NCI-H2227 treated with DMSO at 0.1 percent for 48 hours (cell line): ENCODE measurements at places on chromosomes 2 and 18.
A peak's percentile ranks its signal among the peaks of the same experiment; 100 is the strongest.

- no peak for DNase-seq
These were observed 12.1 kb upstream of the MAP2 start for GRCh38 chr2:209411718-209412117.

- DNase-seq = no peak
These were observed 197.2 kb downstream of the ZFP36L2 start for GRCh38 chr2:43029186-43029585.

- DNase-seq = no peak
These were observed 41.2 kb downstream of the GBX2 start for GRCh38 chr2:236127010-236127409.

DNA sequence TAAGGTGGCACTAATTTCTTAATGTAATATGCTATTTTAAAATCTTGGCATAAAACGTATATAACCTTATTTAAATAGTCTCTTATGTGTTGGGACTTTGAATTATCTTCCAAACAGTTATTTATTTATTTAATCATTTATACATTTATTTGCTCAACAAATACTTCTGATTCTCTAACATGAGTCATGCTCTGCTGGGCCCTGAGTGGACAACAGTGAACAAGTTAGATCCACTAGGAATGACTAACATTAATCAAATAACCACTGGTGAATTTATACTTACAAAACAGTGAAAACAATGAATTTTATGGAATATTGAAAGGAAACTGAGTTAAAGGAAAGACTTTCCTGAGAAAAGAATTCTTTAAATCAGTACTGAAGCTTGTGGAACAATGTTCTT lies 1257.2 kb upstream of the CHAC2 start:
- DNase-seq = no peak

GRCh38 chr2:168210895-168211570 lies 36.4 kb downstream of the STK39 start:
- no peak for DNase-seq

- no peak for DNase-seq
These were observed 61.2 kb upstream of the CUL3 start for GRCh38 chr2:224646242-224646846.

DNA sequence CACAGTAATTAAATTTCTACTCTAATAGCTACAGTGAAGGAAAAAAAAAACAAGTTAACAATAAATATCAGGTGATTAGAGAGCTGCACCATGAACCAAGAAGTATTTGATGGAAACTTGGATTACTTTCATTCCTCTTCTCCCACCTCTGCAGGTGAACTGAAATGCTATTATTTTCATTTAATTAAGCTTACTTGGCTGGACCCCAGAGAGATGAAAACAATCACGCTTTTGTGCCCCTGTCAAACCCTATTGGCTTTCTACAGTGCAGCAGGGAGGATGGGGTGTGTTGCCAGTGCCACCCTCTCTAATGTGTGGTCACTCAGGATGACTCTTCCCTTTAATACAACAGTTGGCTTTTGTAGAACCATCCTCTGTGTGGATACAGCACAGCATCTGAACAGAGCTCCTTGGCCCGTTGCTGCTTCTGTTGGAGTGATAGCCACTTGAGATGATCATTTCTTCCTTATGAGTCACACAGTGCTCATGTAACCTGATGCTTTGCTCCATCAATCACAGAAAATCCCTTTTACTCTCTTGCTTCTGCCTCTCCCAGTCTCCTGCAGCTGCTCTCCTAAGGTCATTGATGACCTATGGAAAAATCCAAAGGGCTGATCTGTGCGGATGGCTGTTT lies 5.5 kb upstream of the ARL4C start:
- DNase-seq = peak; percentile 8

GRCh38 chr18:79662034-79662433 lies 17.6 kb upstream of the CTDP1 start:
- DNase-seq = no peak

- no peak for DNase-seq
These were observed 67.2 kb downstream of the POLR1A start for GRCh38 chr2:86038291-86039081.

DNA sequence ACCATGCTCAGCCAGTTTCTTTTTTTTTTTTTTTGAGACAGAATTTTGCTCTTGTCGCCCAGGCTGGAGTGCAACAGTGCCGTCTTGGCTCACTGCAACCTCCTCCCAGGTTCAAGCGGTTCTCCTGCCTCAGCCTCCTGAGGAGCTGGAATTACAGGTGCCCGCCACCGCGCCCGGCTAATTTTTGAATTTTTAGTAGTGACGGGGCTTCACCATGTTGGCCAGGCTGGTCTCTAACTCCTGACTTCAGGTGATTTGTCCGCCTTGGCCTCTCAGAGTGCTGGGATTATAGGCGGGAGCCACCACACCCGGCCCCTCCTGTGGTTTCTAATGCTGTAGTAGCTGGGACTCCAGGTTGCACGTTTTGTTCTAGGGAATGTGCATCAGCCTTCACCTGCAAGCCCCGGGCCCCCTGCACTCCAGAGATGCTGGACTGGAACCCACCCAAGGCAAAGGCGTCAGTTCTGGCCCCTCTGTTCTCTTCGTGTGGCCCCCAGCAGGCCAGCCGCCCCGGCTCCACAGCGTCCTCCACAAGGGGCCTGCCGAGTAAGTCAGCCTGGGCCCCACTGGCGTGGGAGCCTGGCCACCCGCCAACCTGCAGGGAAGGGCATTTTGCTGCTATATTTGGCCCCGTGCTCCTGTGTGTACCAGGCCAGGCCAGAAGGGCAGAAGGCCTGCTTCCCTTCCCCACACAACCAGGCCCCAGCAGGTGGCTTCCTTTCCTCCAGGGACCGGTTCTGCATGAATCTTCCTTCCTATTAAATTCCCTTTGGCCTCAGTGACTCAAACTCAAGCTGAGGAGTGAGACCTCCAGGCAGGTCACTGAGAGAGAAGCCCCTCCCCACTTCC lies 25.7 kb upstream of the B3GNT7 start:
- DNase-seq = no peak

DNA sequence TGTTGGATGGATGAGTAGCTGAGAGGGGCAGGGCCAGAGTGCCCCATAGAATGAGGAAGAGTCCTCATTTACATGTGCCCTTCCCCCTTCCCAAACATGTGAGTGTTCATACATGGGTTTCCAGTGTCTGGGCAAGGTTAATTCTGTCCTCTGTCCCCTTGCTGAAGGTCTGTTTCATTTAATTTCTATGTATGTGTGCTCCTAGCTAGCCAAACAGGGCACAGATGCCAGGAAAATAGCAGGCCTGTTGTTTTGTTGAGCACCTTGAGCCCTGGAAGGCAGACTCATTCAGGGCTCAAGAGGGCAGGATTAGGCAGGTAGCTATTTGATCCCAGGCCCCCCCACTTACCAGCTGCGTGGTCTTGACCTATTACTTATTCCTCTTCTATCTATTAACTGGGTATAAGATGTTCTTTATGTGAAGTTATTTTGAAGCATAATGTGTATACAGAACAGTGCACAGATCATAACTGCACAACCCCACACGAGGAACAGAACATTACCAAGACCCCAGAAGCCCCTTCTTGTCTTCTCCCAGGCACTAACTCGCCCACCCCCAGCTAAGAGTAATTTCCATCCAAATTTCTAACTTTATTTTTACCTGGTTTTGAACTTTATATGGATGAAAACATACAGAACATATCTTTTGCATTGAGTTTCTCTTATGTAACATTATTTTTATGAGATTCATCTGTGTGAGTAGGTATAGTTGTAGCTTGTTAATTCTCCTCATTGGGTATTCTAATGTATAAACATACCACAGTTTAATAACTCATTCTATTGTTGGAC lies 164.3 kb downstream of the RPIA start:
- no peak for DNase-seq

DNA sequence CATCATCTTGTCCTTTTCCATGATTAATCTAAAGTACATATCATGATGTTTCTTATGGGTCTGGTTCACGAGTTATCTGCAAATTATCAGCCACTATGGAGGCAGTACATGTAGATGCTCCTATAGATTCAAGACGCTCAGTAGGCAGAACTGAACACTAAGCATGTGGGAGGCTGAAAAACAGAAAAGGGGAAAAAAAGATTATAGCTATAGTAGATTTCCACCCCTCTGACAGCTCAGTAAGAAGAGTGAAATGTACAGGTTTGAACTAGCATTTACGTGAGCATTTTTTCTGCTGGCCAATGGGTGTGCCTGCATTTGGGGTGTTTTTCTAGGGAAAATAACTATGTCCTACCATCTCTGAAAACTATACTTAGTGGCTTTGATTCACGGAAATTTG lies 308.9 kb downstream of the ZEB2 start:
- no peak for DNase-seq

- DNase-seq = no peak
These were observed 40.5 kb downstream of the COLEC12 start for GRCh38 chr18:459814-460593.

DNA sequence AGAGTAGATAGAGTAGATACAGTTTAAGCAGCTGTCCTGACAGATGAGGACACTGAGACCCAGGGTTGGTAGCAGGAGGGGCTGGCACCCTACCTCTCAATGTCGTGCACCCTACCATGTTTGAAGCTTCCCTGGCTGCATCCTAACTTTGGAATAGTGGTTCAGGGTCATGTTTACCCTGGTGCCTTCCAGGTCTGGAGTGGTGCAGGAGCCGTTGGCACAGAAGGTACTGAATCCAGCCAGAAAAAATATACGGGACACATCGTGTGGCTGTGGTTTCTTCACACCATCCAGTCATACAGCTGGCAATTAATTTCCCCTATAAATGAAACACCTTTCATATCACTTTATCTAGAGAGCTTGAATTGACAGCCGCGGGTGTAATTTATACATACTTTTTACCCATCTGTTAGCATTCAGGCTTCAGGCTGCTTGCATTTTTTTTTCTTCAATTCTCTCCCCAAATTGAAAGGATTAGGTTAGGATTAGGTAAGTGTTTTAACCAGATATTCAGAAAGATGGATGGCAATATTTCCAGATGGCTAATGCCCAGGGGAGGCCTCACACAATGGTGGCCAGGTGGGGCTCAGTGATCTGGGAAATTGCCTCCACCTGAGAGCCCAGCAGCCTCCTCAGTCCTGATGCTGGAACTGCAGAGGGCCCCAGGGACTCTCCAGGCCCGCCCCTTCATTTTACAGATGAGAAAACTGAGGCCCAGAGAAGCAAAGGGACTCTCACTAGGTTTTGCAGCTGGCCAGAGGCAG lies 127.0 kb downstream of the CELF4 start:
- no peak for DNase-seq

- no peak for DNase-seq
These were observed 33.4 kb downstream of the GAREM1 start for GRCh38 chr18:32437100-32437834.

- peak; percentile 54 for DNase-seq
These were observed 15.8 kb downstream of the ERLEC1 start for GRCh38 chr2:53802617-53803151.

- DNase-seq = no peak
These were observed 43.3 kb upstream of the PTPRM start for GRCh38 chr18:7523772-7524171.

- no peak for DNase-seq
These were observed 17.9 kb downstream of the KCNG2 start for GRCh38 chr18:79815657-79816056.

DNA sequence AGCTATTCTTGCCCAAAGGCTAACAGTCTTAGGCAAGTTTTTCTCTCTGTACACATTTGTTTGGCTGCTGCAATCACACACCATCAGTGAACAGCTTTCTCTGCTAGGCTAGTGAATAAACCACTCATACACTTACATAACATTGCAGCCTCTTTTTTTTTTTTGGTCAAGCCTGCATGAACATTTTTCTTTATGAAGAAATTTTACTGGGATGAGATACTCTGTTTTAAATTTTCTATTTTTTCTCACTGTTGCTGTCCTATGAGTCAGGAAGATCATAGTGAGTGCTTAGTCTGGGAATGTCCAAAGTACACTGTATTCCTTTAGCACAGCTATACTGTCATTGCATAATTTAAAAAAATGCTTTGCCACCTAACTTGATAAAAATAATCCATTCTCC lies 58.5 kb downstream of the ROCK1 start:
- DNase-seq = no peak

DNA sequence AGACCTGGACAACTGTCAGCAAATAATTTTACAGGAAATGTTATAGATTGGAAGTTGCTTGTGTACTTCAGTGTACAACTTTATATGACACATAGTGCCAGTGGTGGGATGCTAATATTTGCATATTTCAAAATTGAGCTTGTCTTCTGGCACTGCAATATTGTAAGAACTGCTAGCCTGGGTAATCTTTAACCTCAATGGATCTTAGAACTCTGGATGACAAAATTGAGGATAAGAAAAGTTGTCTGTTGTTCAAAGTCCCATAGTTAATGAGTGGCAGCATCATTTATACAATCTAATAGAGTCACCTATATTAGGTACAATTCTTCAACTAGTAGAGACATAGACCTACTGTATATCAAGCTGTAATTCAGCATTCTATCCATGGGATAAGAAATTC lies 110.3 kb downstream of the MEIS1 start:
- DNase-seq = no peak

GRCh38 chr2:10863837-10864236 lies 47.9 kb upstream of the KCNF1 start:
- no peak for DNase-seq

DNA sequence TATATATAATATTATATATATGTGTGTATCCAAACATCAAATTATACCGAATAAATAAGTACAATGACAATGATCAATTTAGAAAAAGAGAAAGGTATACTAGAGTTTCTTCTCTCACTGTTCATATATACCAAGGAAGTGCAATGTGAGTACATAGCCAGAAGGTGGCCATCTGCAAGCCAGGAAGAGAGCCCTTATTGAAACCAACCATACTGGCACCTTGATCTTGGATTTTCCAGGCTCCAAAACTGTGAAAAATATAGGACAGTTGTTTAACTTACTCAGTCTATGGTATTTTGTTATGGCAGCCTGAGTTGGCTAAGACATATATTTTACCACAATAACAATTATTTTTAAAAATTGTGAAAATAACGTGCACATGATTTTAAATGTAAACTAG lies 1490.2 kb upstream of the SLC39A10 start:
- DNase-seq = peak; percentile 61

DNA sequence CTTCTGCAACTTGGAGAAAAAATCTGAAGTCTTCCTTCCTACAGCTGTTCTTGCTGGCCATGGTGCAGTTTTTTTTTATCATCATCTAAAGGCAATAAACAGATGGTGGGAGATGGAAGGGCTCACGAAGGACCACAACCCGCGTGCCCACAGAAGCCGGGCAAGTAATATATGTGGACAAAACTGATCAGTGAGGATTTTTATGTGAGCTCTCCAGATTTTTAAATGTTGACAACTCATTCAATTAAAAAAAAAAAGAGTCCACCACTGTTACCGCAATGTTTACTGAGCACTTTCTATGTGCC lies 55.9 kb upstream of the CREB1 start:
- DNase-seq = no peak

DNA sequence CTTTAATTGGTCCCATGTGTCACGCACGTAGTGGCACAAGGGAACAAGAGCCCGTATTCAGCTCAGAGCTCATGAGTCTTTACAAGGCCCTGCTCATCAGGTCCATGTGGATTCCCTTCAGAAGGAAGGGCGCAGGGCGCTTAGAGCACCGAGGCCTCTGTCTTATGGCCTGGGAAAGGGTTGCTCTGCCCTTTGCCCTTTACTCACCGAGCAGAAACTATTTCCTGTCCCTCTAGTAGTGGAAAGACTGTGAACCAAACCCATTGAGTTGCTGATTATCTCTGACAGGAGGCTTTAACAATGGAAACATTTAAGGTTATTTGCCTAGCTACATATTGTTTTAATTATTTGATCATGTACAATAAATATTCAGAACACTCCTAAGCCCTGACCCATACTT lies 102.0 kb upstream of the ACAA2 start:
- no peak for DNase-seq

- DNase-seq = no peak
These were observed 111.3 kb downstream of the NDUFA10 start for GRCh38 chr2:239913636-239914417.
